Stomach (tissue), 19 donors: ENCODE measurements at places on chromosomes 13 and 19. TPM values are rescaled to one million over a fixed set of nuclear protein-coding genes. Genes with fewer than 3 reads are reported as not detected.
A peak's percentile ranks its signal among the peaks of the same experiment; 100 is the strongest.

The DHPS gene
- 82.6 TPM for total RNA-seq

The ZNF726 gene
- total RNA-seq = 8.4 TPM

The NOVA2 gene
- 0.45 TPM for total RNA-seq

The C2CD4C gene
- not detected for total RNA-seq

The UPK1A gene
- not detected for total RNA-seq

The ZNF283 gene
- total RNA-seq = 4.3 TPM

The B9D2 gene
- 20.3 TPM for total RNA-seq

The ELAVL1 gene
- 50.2 TPM for total RNA-seq

GRCh38 chr13:44715287-44716230 is 139.4 kb upstream of the TSC22D1 start:
- no peak overlapping the region for H3K27ac ChIP-seq
- no peak overlapping the region for H3K4me3 ChIP-seq
- no peaks in the 10 kb centered on the region for H3K27me3 ChIP-seq
- DNase-seq = no peak
- H3K36me3 ChIP-seq = no peaks in the 10 kb centered on the region

- no peaks in the 10 kb centered on the region for H3K27me3 ChIP-seq
- H3K4me1 ChIP-seq = no peaks in the 10 kb centered on the region
- no peak overlapping the region for H3K27ac ChIP-seq
Observed at GRCh38 chr13:55199134-55199533, 1941.6 kb upstream of the PRR20A start.

DNA sequence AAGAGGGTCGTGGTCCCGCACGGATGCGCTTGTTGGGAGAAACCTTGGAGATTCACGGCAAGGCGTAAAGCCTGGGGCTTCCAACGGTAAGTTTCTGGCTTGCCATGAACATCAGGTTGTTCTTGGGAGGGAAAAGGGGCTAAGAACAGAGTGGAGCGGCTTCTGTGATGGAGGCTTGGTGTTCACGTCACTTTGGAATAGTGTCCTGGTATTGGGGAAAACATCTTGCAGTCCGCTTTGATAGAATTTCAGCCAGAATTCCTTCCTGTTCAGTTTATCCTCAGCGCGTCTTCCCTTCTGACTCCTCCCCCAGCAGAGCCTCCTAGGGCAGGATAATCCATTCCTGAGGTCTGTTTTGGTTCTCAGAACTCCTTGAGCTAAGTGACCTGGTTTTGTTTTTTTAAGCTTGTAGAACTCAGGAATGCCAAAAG is 2.0 kb downstream of the KCTD15 start:
- H3K27ac ChIP-seq = peak overlapping the region; percentile 69
- DNase-seq = no peak
- peaks cover 8% of the 10 kb centered on the region for H3K4me1 ChIP-seq
- no peaks in the 10 kb centered on the region for H3K27me3 ChIP-seq
- H3K4me3 ChIP-seq = peak overlapping the region; percentile 85

DNA sequence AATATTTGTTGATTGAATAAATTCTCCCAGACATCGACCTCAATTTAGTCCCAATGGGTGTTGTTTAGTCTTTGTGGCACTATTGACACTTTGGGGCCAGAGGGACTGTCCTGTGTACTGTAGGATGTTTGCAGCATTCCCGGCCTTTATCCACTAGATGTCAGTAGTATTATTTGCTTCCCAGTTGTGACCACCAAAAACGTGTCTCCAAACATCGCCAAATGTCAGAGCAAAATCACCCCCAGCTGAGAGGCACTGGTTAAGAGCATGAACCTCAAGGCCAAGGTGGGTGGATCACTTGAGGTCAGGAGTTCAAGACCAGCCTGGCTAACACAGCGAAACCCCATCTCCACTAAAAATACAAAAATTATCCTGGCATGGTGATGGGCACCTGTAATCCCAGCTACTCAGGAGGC is 15.4 kb downstream of the NLRP12 start:
- no peaks in the 10 kb centered on the region for H3K36me3 ChIP-seq
- H3K27me3 ChIP-seq = no peaks in the 10 kb centered on the region
- no peaks in the 10 kb centered on the region for H3K4me1 ChIP-seq
- no peak overlapping the region for H3K27ac ChIP-seq
- no peak overlapping the region for H3K4me3 ChIP-seq
- DNase-seq = no peak

DNA sequence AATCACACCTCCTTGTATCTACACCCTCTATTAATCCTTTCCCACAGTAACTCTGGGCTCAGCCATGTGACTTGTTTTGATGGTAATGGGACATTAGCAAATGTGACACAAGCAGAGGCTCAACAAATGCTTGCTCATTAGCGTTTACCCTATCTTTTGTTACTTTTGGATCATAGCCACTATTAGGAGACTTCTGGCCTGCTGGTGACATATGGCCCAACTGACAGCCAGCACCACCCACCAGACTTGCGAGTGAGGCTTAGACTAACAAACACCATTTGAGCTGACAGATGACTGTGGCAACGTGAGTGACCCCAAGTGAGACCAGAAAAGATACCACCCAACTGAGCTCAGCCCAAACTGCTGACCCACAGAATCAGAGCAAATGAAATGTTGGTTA is 154.1 kb downstream of the OLFM4 start:
- no peaks in the 10 kb centered on the region for H3K4me1 ChIP-seq
- DNase-seq = no peak
- no peak overlapping the region for H3K27ac ChIP-seq
- H3K36me3 ChIP-seq = no peaks in the 10 kb centered on the region
- H3K27me3 ChIP-seq = no peaks in the 10 kb centered on the region
- H3K4me3 ChIP-seq = no peak overlapping the region

DNA sequence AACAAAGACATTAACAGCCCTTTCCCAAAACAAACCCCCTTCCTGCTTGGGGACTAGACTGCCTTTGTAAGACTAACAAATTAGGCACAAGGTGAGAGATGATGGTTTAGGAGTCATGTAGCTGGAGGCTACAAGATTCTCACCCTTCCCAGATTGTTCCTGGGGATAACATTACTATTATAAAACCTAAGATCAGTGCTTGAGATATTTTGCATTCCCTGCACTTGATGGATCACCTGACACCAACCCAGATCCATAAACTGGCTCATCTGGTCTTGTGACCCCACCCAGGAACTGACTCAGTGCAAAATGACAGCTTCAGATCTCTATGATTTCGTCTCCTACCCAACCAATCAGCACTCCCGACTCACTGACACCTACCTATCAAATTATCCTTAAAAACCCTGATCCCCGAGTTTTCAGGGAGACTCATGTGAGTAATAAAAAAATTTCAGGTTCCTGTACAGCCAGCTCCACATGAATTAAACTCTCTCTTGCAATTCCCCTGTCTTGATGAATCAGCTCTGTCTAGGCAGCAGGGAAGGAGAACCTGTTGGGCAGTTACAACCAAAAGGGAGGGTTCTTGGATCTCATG is 2.4 kb upstream of the ZNF616 start:
- peak; percentile 1 for DNase-seq
- H3K4me1 ChIP-seq = peaks cover 19% of the 10 kb centered on the region
- H3K4me3 ChIP-seq = no peak overlapping the region
- no peak overlapping the region for H3K27ac ChIP-seq
- no peaks in the 10 kb centered on the region for H3K36me3 ChIP-seq
